Astrocyte of the spinal cord (primary cell): ENCODE measurements at places on chromosomes 7 and 10.

GRCh38 chr7:41097501-41097900 lies 605.4 kb downstream of the INHBA start:
- peak; percentile 86 for DNase-seq

DNA sequence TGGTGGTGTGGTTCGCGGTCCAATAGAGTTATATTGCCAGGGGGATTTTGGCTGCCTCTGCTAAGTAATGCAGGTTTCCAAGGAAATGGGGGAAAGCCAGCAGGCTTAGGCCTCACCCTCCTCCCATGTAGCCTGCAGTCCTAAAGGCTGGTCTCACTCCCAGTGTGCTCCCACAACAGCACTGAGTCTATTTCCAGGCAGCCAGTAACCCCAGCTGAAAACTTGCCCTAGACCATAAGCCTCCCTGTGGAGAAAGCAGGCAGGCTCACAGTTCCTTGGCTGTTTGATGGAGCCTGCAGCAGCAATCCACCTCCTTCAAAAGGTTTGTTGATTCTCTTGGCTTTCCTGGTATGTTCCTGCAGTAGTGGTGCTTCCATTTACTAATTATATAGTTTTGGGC lies 220.0 kb upstream of the ZNF804B start:
- no peak for DNase-seq

GRCh38 chr10:31120961-31121685 lies 89.5 kb upstream of the ZNF438 start:
- DNase-seq: no peak

- no peak for DNase-seq
These were observed 587.8 kb downstream of the IPMK start for GRCh38 chr10:57679916-57680315.

DNA sequence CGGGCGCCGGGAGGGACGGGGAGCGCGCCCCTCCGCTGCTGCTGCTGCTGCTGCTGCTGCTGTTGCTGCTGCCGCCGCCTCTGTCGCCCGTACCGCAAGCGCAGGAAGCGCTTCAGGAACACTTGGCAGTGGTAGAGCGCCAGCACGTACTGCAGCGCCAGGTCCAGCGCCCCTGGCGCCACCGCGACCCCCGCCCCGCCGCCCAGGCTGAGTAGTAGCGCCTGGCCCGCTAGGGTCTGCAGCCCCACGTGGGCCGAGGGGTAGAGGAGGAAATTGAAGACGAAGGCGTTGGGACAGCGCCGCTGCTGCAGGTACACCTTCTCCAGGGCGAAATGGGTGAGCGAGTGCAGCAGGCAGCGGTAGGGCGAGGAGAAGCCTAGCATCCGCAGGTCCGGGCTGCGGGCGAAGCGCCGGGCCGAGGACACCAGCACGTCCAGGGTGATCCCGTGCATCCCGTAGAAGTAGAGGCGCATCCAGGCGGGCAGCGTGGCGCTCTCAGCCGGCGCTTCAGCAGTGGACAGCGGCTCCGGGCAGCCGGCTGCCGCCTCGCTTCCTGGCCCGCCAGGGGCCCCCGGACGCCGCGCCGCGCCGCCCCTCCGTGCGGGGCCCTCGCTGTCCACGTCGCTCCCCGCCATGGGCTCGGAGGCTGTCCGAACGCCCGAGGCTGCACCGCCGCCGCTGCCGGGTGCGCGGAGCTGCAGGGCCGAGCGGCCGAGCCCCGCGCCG lies at the start of gene TMEM229A:
TSS of gene TMEM229A (minus strand) at position 699 of the 726 bp plus-strand sequence. CDS start at position 635, 64 bp downstream.
- peak; percentile 49 for DNase-seq

- no peak for DNase-seq
These were observed 52.7 kb downstream of the FIGNL1 start for GRCh38 chr7:50397320-50397970.

- peak; percentile 83 for DNase-seq
These were observed 297.7 kb downstream of the CCDC3 start for GRCh38 chr10:12703813-12704212.

DNA sequence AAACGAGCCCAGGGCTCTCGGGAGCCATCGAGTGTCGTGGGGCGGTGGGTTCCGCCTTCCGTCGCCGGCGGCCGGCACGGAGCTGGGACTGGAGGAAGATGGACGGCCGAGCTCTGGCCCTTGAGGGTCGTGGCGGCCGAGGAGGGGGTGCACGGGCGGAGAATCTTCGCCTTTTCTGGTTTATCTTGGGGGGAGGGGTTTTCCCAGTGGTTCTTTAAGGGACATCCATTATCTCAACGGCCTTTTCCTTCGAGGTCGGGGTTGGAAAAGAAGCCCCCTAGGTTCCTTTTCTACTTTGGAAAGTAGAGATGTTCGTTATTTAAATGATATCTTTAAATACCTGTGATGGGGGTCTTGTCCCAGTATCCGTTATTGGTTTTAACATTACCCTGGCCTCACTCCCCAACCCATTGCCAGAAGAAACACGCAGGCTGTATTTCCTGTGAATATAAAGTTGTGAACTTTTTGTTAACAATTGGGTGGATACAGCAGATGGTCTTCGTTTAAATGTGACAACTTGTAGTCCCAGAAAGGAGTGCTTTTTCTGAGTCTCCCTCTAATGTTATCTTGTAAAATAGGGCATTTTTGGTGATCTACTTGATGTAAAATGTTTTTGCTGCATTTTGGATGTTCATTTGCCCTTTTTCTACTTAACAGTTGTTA lies 765 bp downstream of the CCAR1 start:
- DNase-seq: no peak

DNA sequence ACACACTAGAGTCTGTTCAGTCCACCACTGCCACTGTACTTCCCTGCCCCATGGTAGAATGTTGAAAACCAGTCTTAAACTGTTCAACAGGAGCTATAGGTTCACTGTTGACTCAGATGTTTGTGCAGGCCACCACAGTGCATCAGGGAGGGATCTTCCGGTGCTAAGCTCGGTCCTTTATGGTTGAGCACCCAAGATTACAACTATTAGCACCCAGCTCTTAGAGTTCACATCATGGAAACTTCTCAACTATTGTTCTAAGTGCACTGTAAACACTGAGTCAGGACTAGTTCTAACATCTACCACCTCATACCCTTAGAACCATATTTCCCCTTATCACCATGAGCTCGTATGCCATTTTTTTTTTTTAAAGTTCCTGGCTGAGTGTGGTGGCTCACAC lies 97.1 kb upstream of the MXI1 start:
- DNase-seq: no peak

GRCh38 chr10:7405637-7406036 lies 5.2 kb downstream of the SFMBT2 start:
- no peak for DNase-seq

DNA sequence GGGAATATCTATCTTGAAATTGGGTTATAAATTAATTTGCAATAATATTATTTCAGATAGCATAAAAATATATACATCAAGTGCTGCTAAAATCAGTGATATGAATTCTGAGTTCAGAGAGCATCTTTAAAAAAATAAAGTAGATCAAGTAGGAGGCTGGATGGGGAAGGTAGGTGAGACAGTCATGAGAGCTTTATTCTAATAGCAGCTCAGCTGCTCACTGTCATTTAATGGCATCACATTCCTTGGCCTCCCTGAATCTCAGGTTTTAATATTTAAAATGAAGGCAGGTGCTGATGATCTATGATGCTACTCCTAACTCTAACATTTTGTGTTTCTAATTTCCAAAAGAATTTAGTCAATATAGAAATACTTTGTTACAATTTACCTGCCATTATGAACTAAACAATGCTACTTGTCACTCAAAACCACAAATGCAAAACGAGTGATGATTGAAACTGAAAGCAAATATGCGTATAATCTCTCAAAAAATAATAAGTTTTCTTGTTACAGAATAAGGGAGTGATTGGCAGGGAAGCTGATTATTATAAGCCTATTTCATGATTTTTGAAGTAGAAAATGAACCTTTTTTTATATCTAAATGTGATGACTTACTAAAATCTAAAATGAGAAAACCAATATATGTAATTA lies 147.6 kb upstream of the CSTF2T start:
- DNase-seq: no peak

DNA sequence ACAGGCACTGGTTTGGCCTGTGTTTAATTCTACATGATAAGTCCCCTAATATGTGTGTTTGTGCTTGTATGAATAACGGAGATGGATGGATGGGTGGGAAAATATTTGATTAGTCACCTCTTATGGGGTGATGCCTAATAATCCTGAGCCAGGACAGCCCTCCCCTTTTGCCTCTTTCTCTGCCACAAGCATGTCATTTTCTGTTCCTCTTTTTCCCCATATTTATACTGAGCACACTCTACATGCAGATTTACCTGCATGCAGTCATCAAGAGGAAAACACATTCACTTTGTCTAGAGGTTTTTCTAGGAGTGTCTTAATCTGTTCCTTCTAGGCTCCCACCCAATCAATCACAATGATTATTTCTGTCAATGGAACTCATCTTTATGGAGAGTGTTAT lies 111.6 kb upstream of the TBX20 start:
- no peak for DNase-seq

GRCh38 chr10:89073719-89074118 lies 83.1 kb downstream of the FAS start:
- no peak for DNase-seq

DNA sequence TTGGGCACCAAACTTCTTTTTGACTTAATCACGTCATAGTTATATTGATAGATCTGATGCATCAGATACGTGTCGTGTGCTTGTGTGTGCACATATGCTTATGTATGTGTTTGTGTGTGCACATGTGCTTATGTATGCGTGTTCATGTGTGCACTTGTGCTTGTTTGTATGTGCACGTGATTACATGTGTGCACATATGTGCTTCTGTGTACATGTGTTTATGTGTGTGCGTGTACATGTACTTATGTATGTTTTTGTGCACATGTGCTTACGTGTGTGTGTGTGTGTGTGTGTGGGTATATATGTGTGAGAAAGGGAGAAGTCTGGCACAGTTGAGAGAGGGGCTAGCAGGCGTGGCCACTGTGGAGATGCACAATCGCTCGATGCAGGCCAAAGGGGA lies 173.4 kb downstream of the WDR37 start:
- no peak for DNase-seq

DNA sequence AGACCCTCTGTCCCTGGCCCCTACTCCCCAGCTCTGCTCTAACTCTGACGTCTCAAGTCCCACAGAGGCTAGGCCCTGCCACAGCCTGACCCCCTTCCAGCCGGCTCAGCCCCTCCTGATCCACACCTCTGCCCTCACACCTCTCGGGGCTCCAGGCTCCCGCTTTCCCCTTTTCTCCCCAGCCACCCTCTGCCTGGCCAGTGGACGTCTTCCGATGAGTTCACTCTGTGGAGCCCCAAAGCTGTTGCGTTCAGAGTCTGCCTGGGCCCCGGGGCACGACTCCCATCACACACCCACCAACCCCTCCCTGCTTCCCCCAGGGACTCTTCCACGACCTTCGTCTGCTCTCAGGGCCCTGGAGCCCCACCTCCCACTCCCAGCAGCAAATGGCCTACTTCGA lies 18.4 kb upstream of the TBRG4 start:
- DNase-seq: no peak

DNA sequence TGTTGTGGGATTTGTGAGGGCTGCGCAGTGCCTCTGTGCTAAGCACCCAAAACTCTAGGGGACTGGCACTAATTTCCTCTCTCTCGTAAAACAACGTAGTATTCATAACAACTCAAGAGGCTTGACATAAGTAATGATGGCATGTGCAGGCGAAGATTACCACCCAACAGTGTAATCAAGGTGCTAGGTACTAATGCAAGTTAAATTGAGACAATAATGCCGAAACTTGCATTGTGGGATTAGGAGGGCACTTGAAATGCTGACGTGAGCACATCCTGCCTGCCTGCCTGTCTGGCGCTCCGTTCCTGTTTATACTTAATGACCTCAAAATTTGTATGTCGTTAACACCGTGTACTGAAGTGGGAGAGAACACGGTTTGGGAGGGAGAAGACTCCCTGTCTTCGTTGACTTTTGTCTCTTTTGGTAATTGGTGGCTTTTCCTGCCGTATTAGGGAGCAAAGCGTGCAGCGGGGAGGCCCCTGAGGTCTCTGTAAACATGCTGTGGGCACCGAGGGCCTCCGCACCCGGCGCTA lies 139.0 kb downstream of the MGMT start:
- DNase-seq: no peak

- peak; percentile 90 for DNase-seq
These were observed 13.9 kb downstream of the ARHGAP19 start for GRCh38 chr10:97278491-97278989.

GRCh38 chr7:106102387-106102966 lies 9.6 kb downstream of the SYPL1 start:
- no peak for DNase-seq

DNA sequence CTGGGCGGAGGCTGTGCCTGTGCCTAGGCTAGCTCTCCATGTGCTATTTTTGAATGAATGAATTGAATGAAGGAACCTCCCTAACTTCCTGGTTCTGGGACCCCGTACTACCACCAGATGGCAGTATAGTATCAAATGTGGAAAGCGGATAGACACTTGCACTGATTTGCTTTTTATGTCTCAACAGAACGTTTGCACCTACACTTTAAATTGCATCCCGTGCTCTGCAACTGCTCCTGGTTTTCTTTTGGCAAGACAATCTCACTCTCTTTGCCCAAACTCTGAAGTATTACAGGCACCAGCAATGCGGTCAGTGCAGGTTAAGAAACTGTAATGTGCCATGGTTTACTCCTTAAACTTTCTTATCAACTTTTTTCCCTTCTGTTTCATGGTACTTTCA lies 6.5 kb downstream of the FZD8 start:
- DNase-seq: peak; percentile 74

- DNase-seq: no peak
These were observed 88.1 kb downstream of the HIP1 start for GRCh38 chr7:75650681-75651080.

DNA sequence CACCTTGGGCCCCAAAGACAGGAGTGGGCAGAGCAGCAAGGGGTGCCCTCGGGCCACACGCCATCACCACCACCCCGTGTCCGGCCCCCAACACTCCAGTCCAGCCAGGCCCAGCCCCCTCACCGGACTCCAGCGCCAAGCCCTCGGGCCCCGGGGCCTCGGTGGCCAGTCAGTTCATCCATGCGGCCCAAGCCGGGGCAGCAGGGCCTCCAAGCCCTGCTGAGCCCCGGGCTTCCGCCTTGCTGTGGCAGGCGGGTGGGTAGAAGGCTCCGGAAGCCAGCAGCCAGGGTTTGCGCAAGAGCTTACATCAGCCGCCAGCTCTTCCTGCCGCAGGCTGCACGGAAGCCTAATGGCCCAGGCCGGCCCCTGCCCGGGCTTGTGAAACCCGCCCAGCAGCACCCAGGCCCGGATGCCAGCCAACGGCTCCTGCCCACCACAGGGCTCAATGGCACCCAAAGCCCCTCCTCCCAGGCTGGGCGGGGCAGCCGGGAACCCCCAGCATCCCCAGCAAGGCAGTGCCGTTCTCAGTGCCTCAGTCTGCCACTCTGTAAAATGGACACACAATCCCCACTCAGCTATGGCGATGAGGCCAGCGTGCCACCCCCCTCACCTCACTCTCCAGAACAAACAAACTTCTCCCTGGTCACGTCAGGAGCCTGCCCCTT lies 26.5 kb downstream of the TNRC18 start:
- DNase-seq: peak; percentile 30

DNA sequence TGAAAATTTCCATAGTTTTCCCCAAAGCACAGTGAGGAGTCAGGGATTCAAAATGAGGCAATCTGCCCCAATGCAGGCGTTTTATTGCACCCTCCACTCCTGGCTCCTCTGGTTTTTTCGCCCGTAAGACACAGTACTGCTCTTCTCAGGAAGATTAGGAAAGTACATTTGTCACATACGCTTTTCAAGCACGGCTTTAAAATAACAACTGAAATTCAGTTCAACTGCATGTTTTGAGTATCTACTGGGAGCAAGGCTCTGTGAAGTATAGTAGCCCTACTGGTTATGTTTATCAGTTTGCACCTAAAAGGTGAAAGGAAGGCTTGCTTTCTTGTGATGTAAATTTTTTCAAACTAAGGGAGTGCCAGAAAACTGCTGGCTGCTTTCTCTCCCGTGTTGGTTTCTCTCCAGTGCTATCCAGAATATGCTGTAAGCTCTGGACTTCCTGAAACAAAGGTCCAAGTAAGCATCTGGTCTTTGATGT lies 1.9 kb upstream of the SGMS1 start:
- peak; percentile 27 for DNase-seq

GRCh38 chr10:88968391-88968790 lies 15.8 kb upstream of the ACTA2 start:
- DNase-seq: no peak
